ENCODE measurements at places on chromosomes 5 and 9. TPM values are rescaled to one million over a fixed set of nuclear protein-coding genes. Genes with fewer than 3 reads are reported as not detected.

DNA sequence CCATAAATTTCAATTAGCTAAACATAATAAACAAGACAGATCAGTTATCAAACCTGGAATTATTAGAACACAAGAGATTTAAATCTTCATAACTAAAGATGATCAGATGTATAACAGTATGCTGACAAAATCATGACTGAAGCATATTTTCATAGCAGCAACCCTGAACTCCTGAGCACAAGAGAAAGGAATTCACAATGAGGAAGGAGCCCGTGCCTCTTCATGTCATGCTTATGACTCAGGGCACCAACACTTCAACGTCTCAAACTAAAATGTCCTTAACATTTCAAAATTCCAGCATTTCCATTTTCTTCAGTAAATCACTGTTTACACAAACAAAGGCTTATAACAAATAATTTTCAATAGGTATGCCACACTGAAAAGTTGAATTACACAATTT, 6.7 kb downstream of the AP3B1 start:
- no peaks in the 10 kb centered on the region for H3K36me3 ChIP-seq
- H3K27ac ChIP-seq = peak overlapping the region; percentile 75
- peak; percentile 88 for DNase-seq
- peaks cover 27% of the 10 kb centered on the region for H3K4me1 ChIP-seq
- no peak overlapping the region for H3K4me3 ChIP-seq

GRCh38 chr5:178078197-178079010, 34.9 kb upstream of the N4BP3 start:
- no peaks in the 10 kb centered on the region for H3K36me3 ChIP-seq
- H3K27ac ChIP-seq = no peak overlapping the region
- H3K27me3 ChIP-seq = peaks cover 45% of the 10 kb centered on the region
- DNase-seq = peak; percentile 94

- DNase-seq = peak; percentile 87
- peaks cover 39% of the 10 kb centered on the region for H3K36me3 ChIP-seq
- no peaks in the 10 kb centered on the region for H3K4me1 ChIP-seq
Measured at GRCh38 chr9:120531683-120532300, 48.2 kb downstream of the CDK5RAP2 start.

The ALDH1A1 gene
- 0.36 TPM for total RNA-seq

- no peaks in the 10 kb centered on the region for H3K36me3 ChIP-seq
- no peak for DNase-seq
- H3K4me1 ChIP-seq = no peaks in the 10 kb centered on the region
- no peak overlapping the region for H3K27ac ChIP-seq
- no peak overlapping the region for H3K4me3 ChIP-seq
Measured at GRCh38 chr5:110507972-110508371, 218.5 kb downstream of the TMEM232 start.

All from osteoblast (primary cell).